Hippocampal formation (tissue), 2 donors: ENCODE measurements at places on chromosomes 7 and 10.

DNA sequence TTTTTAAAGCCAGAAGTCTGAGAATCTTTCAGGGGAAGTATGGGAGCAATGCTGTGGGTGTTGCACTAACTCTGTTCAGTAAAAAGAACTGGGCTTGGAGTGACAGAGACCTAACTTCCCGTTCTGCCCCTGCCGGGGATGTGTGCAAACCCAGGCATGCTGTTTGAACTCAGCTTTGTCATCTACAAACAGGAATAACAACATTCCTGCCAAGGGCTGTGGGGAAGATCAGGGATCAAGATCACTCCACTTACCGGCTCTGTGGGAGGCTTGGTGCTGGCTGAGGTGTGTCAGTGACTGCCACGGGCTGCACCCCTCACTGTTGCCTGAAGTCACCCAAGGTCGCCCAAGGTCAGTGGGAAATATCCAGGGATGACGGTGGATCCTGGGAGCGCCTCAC, 23.1 kb upstream of the DRGX start:
- no peak for DNase-seq

- peak; percentile 20 for DNase-seq
Observed at GRCh38 chr10:6175329-6176055, 27.2 kb upstream of the PFKFB3 start.

- no peak for DNase-seq
Observed at GRCh38 chr10:113292086-113292485, 260.8 kb upstream of the HABP2 start.

GRCh38 chr7:150975536-150976319, 2.4 kb downstream of the KCNH2 start:
- no peak for DNase-seq

DNA sequence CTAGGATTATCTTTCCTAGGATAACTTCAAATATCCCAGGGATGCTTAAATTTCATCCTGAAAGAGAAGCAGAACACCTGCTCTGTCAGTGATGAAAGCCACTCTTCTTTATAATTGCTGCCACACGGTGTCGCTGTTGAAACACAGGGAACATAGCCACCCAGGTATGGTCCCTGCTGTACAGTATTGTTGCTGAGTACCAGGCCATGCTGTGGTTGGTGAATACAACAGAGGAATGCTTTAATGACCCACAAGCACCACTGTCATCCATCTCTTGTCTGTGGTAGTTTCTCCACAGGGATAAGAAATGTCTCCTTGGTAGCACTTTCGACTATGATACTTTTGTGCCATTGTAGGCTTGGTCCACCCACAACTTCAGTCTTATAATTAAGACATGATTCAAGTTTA, 70.6 kb upstream of the STARD3NL start:
- DNase-seq = peak; percentile 11

GRCh38 chr10:21304198-21304597, 221.3 kb downstream of the SKIDA1 start:
- no peak for DNase-seq

- DNase-seq = no peak
Observed at GRCh38 chr10:119335671-119336353, 128.4 kb downstream of the GRK5 start.

DNA sequence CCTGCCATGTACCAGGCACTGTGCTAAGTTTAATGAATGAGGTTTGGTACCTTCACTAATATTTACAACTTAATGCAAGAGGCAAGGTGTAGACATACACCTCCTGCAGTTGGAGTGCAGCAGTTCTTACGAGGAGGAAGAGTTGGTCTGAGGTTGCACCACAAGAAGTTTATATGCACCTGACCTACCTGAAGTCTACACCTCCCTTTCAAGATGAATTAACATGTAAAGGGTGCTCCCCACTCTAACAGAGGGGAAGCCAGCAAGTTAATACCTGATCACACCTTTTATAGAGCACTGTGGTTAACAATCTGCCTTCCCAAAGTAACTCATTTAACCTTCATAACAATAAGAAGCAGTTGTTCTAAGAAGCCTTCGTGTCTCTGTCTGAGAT, 120.0 kb downstream of the LYZL1 start:
- DNase-seq = no peak

- no peak for DNase-seq
Observed at GRCh38 chr7:43110791-43111535, 1.5 kb upstream of the HECW1 start.

DNA sequence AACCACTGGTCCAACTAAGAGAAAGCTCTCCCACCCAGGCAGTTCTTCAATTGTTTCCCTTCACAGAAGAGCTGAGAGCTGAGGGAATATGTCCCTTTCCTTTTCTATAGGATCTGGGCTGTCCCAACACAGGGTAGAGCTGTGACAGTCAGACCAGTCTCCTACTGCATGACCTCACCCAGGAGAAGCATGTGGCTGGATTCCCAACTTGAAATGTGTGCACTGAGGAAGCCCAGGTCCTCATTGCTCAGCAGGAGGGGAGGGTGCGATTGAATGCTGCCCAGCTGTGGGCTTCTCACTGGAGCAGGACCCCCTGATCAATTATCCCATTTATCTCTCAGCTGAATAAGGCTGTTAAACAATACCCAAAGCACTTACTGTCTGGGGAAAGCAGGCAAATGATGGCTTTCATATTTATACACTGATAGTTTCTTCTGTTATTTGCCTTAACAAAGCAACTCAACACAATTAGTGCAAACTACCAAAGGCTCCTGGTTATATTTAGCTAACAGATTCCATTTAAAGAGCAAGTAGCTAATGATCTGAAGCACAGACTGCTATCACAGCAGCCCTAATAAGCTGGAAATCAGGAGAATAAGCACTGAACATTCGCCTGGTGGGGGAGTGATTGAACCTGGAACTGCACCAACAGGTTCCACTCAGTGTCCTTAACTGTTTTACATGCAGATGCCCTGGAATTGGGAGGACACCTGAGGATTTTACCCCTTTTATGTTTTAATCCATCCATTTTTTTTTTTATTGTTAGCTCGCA, 508.8 kb downstream of the CCSER2 start:
- DNase-seq = no peak

- DNase-seq = no peak
Observed at GRCh38 chr7:105050493-105050892, 36.5 kb downstream of the KMT2E start.

DNA sequence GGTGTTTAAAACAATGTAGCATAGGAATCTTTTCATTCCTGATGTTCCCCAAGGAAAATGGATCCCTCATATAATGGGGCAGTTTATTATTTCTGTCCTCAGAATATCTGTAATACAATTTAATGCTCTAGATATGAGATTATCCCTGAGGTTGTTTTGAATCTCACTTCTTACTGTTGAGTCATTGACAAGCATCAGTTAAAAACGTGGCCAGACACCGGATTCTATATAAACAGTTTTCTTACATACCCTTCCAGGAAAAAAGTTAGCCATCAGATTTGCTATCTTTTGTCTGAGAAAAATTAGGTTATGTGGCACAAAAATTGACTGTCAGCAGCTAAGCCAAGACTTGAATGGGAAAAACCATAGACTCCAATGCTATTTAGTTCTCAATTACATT, 539.8 kb upstream of the CELF2 start:
- DNase-seq = no peak

DNA sequence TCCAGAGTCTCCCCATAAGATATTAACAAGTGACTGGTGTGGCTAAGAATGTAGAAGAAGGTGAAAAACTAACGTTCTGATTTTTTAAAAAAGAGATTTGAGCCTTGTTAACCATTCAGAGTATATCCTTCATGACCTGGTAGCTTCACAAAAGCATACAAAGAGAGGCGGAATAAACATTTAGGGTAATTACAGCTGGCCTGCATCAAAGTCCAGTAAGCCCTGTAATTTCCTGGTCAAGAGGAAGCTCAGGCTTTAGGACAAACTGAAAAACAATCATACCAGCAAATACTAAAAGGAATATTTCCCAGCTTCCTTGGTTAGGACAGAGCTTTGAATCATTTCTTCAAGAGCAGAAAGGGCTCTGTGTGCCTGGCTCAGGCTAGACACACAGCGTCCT, 165.2 kb downstream of the COBL start:
- DNase-seq = no peak

DNA sequence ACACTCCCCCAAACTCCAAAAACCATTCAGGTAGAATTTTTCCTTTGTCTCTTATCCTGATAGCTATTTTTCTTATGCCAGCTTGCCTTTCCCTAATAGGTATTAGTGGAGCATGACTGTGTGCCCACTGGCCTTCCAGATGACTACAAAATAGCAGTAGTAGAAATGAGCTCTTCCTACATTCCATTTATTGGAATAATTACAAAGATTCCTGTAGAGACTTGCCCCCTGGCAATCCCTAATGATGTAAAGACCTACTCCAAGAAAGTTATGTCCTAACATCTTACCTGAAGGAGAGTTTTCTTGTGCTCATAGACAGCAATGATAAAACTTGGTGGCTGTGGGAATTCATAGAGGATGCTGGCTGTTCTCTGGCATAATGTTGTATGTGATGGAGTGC, 501.8 kb downstream of the GATA3 start:
- DNase-seq = no peak

GRCh38 chr10:119303886-119304285, 96.5 kb downstream of the GRK5 start:
- no peak for DNase-seq

- no peak for DNase-seq
Observed at GRCh38 chr7:50707236-50708006, 75.3 kb downstream of the GRB10 start.

DNA sequence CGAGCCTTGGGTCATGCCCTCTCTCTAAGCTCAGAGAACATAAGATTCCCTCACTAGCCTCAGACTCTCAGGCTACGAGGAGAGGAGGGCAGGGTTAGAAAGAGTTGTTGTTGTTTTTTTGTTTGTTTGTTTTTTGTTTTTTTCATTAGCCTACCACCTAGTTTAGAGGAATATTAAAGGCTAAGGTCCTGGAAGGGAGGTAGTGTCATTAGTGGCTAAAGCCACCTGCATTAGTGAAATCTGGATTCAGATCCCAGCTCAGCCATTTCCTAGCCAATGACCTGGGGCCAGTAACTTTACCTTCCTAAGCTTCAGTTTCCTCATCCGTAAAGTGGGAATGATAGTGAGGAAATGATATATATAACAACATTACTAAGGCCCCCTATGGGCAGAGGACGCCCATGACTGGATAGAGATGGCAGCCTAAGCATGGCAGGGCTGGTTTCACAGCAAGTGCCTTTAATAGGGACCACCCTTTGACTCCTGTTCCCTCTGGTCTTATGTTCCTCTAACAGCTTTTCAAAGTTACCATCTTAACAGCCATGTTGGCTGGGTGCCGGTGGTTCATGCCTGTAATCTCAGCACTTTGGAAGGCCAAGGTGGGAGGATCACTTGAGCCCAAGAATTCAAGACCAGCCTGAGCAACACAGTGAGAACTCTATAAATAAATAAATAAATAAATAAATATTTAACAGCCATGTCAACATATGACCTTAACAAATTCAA, 5.1 kb downstream of the DDIT4 start:
- no peak for DNase-seq

GRCh38 chr10:1202343-1202742, 146.2 kb downstream of the WDR37 start:
- no peak for DNase-seq
